ENCODE measurements at places on chromosomes 6 and 20. TPM values are rescaled to one million over a fixed set of nuclear protein-coding genes. Genes with fewer than 3 reads are reported as not detected.

SLC32A1 gene
- total RNA-seq = not detected

MYCT1 gene
- 26.0 TPM for total RNA-seq

GRCh38 chr6:88709819-88710246, 253.6 kb downstream of the RNGTT start:
- no peak for DNase-seq

DNA sequence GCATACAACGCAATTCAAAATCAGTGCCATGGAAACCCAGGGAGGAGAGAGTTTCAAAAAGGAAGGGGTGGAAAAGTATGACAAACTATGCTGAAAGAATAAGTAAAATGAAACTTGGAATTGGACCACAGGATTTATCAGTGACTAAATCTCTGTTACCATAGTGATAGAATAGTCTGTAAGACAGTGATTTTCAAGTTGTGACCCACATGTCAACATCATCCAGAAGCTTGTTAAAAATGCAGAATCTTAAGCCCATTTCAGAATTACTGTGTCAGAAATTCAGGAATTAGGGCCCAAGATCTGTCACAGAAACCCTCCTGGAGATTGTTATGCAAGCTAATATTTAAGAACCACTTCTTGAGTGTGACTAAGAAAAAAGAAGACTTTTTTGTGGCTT, 417.7 kb upstream of the JAG1 start:
- DNase-seq = no peak

DNA sequence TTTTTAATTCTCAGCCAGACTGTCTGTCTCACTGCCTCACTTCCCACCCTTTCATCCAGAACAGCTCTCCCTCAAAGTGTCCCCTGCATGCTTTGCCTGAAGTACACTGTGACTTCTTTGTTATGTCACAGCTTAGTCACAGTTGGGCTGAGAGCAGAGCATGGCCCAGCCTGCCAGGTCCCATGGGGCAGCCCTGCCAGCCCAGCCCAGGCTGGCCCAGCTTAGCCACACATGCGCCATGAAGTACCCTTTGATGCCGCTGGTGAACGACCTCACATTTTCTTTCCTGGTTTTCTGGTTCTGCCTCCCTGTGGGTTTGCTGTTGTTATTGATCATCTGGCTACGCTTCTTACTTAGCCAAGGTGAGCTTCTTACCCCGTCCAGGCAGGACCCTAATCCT, at the start of gene ADIG:
ADIG (plus strand) TSS at position 185 of the 400 bp plus-strand sequence; CDS start at position 239, 54 bp downstream.
- peak; percentile 66 for DNase-seq

- DNase-seq = no peak
Observed at GRCh38 chr6:115898246-115898645, 162.4 kb downstream of the FRK start.

DNA sequence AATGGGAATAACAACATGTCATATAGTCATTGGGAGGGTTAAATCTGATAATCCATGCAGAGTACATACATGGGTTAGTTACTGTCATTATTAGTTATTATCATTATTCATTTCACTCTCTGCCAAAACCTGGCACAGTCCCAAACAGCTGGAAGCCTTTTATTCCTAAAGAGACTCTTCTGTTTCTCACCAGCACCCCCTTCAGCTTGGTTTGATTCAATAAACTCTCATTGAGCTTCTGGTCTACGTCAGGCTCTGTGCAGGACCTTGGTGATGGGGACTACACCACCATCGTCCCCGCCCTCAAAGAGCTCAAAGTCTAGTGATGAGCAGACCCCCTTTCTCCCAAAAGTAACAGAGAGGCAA, 2.3 kb downstream of the KCNK15 start:
- peak; percentile 55 for DNase-seq

- DNase-seq = no peak
Observed at GRCh38 chr20:5539691-5540090, 210.5 kb upstream of the SHLD1 start.

CRISP3 gene
- 100 TPM for total RNA-seq

GRCh38 chr6:12078014-12078413, 65.9 kb downstream of the HIVEP1 start:
- DNase-seq = no peak

GRCh38 chr6:152110886-152111820, 303.7 kb downstream of the ESR1 start:
- DNase-seq = no peak

- DNase-seq = no peak
Observed at GRCh38 chr20:13723011-13723410, 61.7 kb downstream of the ESF1 start.

DNA sequence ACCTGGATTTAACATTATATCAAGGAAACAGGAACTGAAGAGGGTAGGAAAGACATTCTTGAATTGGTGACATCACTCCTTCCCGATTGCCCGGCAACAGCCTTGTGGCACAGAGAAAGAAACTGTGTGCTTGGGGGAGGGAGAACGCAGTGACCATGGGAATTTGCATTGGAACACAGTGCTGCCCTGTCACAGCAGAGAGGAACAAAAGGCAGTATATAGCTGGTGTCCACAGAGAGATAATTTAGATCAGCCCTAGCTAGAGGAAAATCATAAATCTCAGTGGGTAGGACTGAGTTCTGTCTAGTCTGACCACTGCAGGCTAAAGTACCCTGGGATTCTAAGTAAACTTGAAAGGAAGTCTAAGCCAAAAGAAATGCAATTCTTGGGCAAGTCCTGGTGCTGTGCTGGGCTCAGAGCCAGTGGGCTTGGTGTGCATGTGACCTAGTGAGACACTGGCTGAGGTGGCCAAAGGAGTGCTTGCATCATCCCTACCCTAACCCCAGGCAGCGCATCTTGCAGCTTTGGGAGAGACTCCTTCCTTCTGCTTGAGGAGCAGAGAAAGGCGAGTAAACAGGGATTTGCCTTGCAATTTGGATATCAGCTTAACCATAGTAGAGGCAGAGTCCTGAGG, 697.6 kb downstream of the HACE1 start:
- DNase-seq = no peak

DNA sequence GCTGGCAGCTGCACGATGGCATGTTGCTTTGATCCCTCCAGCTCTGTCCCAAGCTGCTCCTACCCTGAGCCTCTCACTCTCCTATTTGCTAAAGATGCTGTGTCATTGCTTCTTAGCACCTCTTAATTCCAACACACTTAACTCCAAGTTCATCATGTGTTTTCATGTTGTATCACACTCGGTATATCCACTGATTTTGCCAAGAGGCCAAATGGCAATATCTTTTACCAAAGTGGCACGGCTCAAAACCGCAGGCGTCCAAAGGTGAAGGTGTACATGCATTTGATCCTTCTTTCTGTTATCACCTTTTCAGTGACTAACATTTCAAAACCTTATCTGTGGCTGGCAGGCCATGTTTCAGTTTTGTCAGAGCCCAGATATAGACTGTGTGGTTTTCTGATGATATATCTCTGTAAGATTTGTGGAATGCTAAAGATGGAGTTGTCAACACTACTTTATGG, 217.0 kb downstream of the TBX18 start:
- DNase-seq = no peak

LST1 gene
- total RNA-seq = 1.5 TPM

DNA sequence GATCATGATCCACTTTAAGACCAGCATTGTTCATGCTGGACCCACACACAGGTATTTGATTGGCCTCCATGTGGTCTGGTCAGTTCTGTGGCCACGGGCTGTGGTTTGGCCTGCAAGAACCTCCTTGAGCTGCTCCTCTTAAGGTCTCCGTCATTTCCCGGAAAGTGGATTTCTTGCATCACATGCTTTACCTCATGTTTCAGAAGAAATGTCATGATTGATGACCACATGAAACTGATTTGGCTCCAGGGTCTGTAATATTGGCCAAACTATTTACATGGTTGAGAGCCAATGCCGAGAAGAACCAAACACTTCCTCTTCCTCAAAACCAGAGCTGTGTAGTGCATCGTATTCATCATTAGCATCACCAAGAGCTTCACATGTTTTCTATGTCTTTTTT, 13.2 kb upstream of the RSPH3 start:
- no peak for DNase-seq

DNA sequence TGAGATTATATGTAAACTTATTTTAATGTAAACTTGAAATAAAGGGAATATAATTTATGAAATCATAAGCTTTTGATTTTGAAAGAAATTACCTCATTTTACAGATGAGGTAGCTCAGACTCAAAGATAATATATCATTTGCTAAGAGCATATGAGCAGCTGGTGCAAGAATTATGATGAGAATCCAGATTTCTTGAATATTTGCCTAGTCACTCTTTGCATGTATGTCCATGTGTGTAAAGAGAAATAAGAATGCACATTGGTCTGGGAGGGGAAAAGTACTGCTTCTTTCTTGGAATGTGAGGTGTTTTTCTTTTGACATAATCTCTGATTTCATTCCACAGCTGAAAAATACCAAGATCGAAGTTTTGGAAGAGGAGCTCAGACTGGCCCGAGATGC, 11.1 kb upstream of the SNRNP48 start:
- no peak for DNase-seq

All from tongue (tissue), 3 donors.